Activated CD8-positive, alpha-beta T cell treated with anti-CD3 and anti-CD28 coated beads, Interleukin-2, amount 10 ng/mL, durations not matched to agents 7 days and 5 days (primary cell): ENCODE measurements at places on chromosomes 5 and 9. TPM values are rescaled to one million over a fixed set of nuclear protein-coding genes. Genes with fewer than 3 reads are reported as not detected.

GRCh38 chr9:109652971-109653370, 127.0 kb upstream of the PALM2AKAP2 start:
- DNase-seq: no peak
- H3K4me1 ChIP-seq: no peaks in the 10 kb centered on the region
- no peak overlapping the region for H3K4me3 ChIP-seq
- H3K27me3 ChIP-seq: no peaks in the 10 kb centered on the region
- H3K27ac ChIP-seq: no peak overlapping the region

- H3K27me3 ChIP-seq: peaks cover 4% of the 10 kb centered on the region
- DNase-seq: no peak
- no peak overlapping the region for H3K4me3 ChIP-seq
- H3K27ac ChIP-seq: no peak overlapping the region
Measured at GRCh38 chr9:27194401-27195091, 85.5 kb downstream of the TEK start.

- H3K4me1 ChIP-seq: no peaks in the 10 kb centered on the region
- H3K36me3 ChIP-seq: no peaks in the 10 kb centered on the region
- no peaks in the 10 kb centered on the region for H3K27me3 ChIP-seq
Measured at GRCh38 chr9:116207371-116208111, 54.0 kb downstream of the PAPPA start.

GRCh38 chr5:72234868-72235267, 85.2 kb downstream of the MRPS27 start:
- no peak overlapping the region for H3K4me3 ChIP-seq
- no peak overlapping the region for H3K27ac ChIP-seq
- DNase-seq: no peak

PCDHGB2 gene
- total RNA-seq: 0.13 TPM

DNA sequence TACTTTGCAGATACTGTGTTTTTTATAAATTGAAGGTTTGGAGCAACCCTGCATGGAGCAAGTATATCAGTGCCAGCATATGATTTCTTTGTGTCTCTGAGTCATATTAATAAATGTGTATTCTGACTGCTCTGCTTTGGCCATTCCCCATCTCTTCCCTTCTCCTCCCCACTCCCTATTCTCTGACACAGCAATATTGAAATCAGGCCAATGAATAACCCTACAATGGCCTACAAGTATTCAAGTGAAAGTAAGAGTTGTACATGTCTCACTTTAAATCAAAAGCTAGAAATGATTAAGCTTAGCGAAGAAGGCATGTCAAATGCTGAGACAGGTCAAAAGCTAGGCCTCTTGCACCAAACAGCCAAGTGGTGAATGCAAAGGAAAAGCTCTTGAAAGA, 82.2 kb upstream of the TLX3 start:
- no peak overlapping the region for H3K4me3 ChIP-seq
- DNase-seq: no peak
- H3K27ac ChIP-seq: no peak overlapping the region

PCDHA1 gene
- total RNA-seq: not detected

IL5 gene
- not detected for total RNA-seq

- H3K27ac ChIP-seq: no peak overlapping the region
- H3K27me3 ChIP-seq: no peaks in the 10 kb centered on the region
- no peak overlapping the region for H3K4me3 ChIP-seq
- DNase-seq: no peak
Measured at GRCh38 chr9:112852741-112853504, 37.8 kb downstream of the SLC46A2 start.

DNA sequence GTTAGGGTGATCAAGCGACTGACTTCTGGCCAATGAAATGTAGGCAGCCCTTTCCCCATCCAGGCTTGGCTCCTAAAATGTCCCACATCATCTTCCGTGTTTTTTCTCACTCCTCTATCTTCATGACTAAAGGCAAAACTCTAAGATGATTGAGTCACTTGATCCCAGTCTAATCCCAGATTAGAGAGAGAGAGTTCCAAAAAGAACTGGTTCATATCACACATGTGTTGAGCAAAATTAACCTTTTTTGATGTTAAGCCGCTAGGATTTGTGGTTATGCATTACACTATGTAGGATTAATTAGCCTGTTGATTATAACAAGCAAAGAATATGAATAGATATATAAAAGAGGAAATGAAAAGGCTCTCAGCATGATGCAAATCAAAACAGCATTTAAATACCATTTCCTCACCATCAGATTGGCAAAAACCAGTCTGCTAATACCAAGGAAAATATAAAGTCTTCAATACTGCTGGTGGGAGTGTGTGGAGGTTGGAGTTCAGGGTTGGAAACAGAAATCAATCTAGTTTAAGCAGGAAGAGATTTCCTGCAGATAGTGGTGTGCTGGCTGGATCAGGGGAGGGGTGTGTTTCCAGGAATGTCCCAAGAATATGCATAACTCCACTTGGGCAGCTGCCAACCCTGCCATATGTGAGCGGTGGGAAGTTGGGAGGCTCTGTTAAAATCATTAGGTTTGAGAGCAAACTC, 187.6 kb upstream of the S1PR3 start:
- no peaks in the 10 kb centered on the region for H3K36me3 ChIP-seq
- peaks cover 15% of the 10 kb centered on the region for H3K27me3 ChIP-seq
- H3K4me3 ChIP-seq: no peak overlapping the region
- no peak for DNase-seq
- H3K27ac ChIP-seq: no peak overlapping the region

- no peaks in the 10 kb centered on the region for H3K36me3 ChIP-seq
- H3K27ac ChIP-seq: no peak overlapping the region
- no peaks in the 10 kb centered on the region for H3K4me1 ChIP-seq
- no peaks in the 10 kb centered on the region for H3K27me3 ChIP-seq
- H3K4me3 ChIP-seq: no peak overlapping the region
Measured at GRCh38 chr5:164355267-164355830, 849.9 kb downstream of the MAT2B start.

GRCh38 chr9:82302968-82303655, 314.5 kb downstream of the SPATA31D1 start:
- H3K4me1 ChIP-seq: no peaks in the 10 kb centered on the region
- H3K27ac ChIP-seq: no peak overlapping the region
- no peak overlapping the region for H3K4me3 ChIP-seq

SNCAIP gene
- total RNA-seq: not detected

DNA sequence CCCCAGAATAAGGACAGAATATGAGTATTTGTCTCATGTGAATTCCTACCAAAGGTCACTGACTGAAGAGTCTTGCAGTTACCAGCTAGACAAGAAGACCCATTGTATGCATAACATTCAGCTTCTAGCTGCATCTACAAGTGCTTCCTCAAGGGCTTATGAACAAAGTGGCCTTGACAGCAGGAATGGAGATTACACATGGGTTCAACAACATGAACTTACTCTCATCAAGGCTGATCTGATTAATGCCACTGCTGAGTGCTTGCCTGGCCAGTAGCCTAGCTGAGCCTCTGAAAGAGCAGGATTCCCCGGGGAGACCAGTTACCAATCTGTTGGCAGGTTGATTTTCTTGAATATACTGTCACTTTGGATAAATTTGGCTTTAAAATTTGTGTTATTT, 76.7 kb upstream of the CHD1 start:
- H3K27ac ChIP-seq: no peak overlapping the region
- peaks cover 2% of the 10 kb centered on the region for H3K4me1 ChIP-seq
- H3K4me3 ChIP-seq: no peak overlapping the region

DNA sequence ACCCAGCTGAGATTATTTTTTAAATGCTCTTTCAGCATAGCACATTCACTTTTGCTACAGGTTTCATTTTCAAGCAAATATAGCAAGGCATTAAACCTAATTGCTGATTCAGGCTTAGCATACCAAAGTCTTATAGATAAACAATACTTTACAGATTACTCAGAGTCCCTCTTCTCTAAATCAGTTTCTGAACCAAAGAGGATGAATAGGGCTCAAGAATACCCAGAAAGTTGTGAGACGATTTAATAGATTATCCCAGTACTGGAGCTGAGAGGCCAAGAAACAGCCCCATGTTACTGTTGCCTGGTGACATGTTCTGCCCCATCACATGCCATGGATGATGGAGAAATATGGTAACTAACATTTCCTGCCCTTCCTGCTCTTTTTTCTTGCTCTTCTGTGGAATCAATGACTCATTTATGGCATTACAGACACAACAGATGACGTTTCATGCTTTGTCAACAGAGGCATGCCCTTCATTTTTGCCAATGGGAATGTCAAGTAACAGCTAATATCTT, 18.1 kb upstream of the SSBP2 start:
- H3K4me1 ChIP-seq: no peaks in the 10 kb centered on the region
- H3K27ac ChIP-seq: no peak overlapping the region
- DNase-seq: no peak

DNA sequence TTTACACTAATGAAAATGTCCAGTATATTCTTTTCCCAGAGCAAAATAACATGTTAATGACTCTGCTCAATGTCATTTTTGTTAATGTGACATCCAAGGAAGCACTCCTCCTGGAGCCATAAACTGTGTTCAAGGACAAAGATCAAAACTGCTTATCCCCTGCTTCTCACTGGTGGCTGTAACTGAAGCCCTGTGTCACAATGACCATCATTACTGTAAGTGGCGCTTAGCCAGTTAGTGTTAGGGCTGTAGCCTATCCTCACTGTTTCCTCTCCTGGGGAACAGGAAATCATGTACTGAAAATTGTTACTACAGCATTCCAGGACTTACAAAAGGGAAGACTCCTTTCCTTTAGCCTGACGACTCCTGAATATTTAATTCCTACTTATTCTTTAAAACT, 71.7 kb upstream of the COX7C start:
- H3K4me1 ChIP-seq: no peaks in the 10 kb centered on the region
- DNase-seq: no peak
- H3K27ac ChIP-seq: no peak overlapping the region
- no peaks in the 10 kb centered on the region for H3K36me3 ChIP-seq
- H3K27me3 ChIP-seq: no peaks in the 10 kb centered on the region

DNA sequence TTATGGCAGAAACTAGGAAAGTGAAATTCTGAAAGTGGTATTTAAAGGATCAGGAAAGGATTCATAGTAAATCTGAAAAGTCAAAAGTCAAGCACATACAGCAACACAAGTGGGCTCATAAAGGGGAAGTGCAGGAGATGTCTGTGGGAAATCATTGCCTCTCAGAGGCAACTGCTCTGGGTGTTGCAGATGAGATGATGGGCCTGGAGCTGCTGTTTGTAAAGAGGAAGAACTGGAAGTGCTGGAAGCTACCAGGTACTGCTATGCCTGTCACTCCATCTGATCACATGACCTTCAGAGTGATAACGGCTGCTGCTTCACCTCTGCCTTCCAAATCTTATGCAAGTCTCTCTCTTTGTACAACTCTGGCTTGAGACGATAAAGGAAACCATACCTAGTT, 55.9 kb downstream of the ADRB2 start:
- no peak for DNase-seq
- peaks cover 19% of the 10 kb centered on the region for H3K27me3 ChIP-seq
- no peaks in the 10 kb centered on the region for H3K36me3 ChIP-seq
- no peak overlapping the region for H3K4me3 ChIP-seq
- H3K4me1 ChIP-seq: no peaks in the 10 kb centered on the region
- H3K27ac ChIP-seq: no peak overlapping the region

CCNI2 gene
- 9.5 TPM for total RNA-seq

- peaks cover 2% of the 10 kb centered on the region for H3K27me3 ChIP-seq
- no peak overlapping the region for H3K4me3 ChIP-seq
- H3K27ac ChIP-seq: no peak overlapping the region
- DNase-seq: no peak
- no peaks in the 10 kb centered on the region for H3K4me1 ChIP-seq
Measured at GRCh38 chr9:68619636-68620035, 79.0 kb upstream of the TMEM252 start.

CDX1 gene
- not detected for total RNA-seq

DNA sequence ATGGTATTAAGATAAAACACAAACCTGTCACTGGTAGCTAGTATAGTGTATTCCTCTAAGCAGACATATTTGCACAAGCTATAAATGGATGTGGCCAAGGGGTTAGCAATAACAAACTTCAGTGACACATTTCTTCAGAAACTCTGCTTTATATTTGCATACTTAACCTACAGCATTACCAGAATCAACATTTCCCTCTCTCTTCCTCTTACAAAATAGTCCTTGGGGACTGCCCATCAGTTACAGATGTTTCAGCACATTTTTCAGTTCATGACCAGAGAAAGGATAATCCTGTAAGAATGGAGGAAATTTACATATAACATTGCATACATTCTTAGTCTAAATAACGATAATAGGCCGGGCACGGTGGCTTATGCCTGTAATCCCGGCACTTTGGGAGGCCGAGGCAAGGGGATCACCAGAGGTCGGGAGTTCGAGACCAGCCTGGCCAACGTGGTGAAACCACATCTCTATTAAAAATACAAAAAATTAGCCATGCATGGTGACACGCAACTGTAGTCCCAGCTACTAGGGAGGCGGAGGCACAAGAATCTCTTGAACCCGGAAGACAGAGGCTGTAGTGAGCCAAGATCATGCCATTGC, 25.3 kb upstream of the SLC1A1 start:
- no peak for DNase-seq
- H3K4me1 ChIP-seq: no peaks in the 10 kb centered on the region
- no peaks in the 10 kb centered on the region for H3K36me3 ChIP-seq
- peaks cover 11% of the 10 kb centered on the region for H3K27me3 ChIP-seq
- no peak overlapping the region for H3K27ac ChIP-seq

DNA sequence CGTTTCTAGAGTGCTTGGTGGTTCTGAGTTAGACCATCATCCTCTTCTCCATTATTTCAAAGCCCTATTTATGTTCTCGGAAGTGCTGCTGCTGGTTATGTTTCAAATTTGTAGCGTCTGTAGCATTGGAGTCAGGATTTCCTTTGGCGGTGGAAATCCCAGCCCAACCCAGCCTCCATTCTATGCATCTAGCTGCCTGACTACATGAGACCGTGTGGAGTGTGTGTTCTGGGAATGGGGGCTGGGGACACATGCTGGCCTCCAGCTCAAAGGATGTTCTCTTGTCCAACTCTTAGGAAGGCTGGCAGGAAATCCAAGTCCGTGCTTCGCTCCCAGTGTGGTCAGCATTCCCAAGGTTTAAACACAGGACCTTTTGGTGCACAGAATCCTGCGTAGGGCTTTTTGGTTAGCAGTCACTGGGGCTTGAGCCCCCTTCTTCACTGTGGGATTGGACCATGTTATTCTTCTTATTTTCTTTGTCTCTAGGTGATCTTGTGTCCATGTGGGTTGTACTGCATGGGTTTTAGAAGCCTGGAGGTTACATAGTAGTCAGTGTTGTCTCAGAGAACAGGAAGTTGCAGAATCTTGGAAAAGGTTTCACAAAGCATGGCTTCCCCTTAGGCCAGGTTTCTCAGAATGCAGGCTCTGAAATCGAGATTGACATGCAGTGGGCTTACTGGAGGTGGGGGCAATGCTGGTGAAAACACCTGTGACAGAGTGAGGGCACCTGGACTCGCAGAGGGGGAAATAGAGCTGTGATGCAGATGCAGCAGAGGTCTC, 132.2 kb downstream of the ARHGAP26 start:
- peaks cover 25% of the 10 kb centered on the region for H3K36me3 ChIP-seq
- no peaks in the 10 kb centered on the region for H3K27me3 ChIP-seq
- no peak overlapping the region for H3K27ac ChIP-seq
- no peak for DNase-seq
- no peak overlapping the region for H3K4me3 ChIP-seq
